ENCODE measurements at places on chromosomes 3 and 15.

- no peak for DNase-seq
Observed at GRCh38 chr3:113247675-113248458, 36.5 kb downstream of the BOC start.

- no peak for DNase-seq
Observed at GRCh38 chr3:13032206-13032605, 41.0 kb downstream of the IQSEC1 start.

DNA sequence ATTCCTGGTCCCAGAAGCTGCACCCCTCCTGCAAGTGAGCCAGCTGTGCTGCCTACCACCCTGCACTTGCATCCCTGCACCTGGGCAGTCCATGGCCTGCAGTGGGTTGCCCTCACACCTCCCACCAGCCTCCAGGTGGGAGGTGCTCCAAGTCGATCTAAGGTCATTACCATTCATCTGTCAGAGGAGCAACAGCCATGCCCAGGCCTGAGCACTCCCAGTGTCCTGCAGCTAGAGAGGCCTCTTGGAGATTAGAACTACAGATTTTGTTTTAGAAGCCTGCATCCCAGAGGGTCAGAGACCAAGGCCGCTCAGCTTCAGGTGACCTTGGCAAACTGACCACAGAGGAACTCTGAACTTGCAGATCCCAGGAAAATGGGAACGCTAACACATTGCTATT is 9.0 kb upstream of the ZXDC start:
- DNase-seq = no peak

- DNase-seq = no peak
Observed at GRCh38 chr3:41819236-41819635, 142.7 kb downstream of the ULK4 start.

GRCh38 chr3:121529308-121529707 is 16.5 kb downstream of the POLQ start:
- DNase-seq = no peak

- DNase-seq = no peak
Observed at GRCh38 chr3:76866729-76867408, 173.0 kb upstream of the ROBO2 start.

DNA sequence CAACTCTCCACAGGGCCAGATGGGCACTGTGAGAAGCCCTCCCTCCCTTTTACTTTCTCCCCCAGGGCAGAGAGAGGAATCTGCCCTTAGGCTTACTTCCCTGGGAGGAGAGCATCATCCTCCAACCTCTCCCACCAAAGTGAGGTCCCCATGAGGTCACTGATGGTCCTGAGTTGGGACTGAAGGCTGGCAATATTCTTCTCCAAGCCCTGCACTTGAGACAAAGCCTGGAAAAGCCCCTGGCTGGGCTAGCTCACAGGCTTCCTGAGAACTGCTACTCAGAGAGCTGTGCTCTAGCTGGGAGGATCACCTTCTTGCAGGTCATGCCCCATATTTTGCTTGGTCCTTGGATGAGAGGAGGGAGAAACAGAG is 110.0 kb upstream of the MEF2A start:
- no peak for DNase-seq

DNA sequence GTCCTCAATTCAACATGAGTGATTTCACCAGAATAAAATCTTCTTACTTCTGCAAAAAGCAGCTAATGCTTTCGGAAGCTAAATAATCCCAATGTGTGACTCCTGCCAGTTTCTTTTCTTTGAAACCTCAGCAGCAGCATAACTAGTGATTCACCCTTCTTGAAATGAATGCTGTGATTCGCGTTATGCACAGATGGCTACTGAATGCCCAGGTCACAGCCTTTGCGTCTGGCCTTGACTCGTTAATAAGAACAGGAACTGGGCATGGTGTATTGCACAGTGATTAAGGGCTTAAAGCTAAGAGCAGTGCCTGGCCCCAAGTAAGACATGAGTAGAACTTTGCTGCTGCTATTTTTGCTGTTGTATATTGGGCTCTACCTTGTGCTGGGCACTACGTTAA is 19.0 kb downstream of the CGNL1 start:
- no peak for DNase-seq

DNA sequence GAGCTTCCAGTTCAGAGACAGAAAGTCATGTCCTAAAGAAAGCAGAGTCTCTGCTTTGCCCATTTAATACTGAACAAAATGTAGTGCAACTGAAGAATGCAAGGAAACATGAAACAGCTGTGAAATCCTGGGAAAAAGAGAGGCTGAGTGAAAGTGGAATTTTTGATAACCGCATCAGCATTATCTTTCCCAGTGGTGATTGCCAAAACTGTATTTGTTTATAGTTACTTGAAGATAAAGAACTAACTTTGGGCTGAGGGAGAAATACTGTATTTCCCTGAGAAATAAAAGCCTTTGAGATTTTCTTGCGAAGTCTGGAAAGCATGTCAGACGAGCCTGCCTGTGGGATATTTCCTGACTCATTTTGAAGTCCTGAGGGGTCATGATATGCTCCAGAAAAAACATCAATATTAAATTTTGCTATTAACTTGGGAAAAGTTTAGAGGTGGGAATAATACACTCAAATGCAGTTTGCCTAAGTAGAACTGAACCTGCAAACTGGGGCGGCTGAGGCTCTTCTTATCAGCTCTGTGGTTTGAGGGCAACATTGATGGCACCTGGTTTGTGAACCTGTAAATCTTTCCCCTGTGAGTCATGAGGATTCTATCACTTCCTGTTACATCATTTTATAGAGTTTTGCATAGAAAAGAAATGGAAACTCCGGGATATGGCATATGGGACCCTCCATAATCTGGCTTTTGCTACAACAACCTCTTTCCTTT is 855.3 kb downstream of the MCTP2 start:
- no peak for DNase-seq

GRCh38 chr3:101814835-101815234 is 34.5 kb upstream of the NFKBIZ start:
- no peak for DNase-seq

DNA sequence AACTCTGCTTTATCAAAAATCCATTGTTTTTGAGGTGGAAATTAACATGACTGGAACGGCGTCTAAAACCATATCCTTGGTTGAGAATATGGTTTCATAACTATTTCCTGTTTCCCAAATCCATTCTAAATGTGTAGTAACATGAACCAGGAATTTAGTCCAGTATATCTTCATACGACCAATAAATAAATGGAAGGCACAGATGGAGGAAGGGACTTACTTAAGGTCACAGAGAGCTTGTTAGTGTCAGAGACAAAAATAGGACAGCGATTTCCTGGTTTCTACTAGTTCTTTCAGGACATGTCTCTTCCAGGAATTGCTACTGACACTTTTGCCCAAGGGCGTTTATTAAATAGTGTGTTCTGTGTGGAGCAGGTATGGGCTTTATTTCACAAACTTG is 41.2 kb downstream of the HES1 start:
- DNase-seq = no peak

DNA sequence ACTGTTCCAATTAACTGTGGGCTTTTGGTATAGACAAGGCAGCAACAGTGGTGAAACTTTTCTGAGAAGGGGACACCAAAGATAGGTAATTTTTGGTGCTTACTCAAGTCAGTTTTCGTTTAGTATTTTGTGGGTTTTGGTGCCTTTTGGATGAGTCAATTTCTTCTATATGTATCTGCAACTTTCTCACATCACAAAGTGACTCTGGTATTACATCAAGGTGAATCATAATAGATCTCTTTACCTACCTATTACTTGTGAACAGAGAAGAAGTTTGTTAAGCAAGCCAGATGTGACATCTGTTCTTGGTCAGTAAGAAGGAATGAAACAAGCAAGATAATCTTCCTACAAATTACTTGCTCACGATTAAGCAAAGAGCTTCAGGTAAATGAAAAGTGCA is 732.4 kb upstream of the DPPA4 start:
- DNase-seq = no peak

Data from stimulated activated CD4-positive, alpha-beta T cell treated with anti-CD3 and anti-CD28 coated beads, Interleukin-15, amount 100 ng/mL, for 48 hours (primary cell).